ENCODE measurements at places on chromosomes 16 and 17.
A peak's percentile ranks its signal among the peaks of the same experiment; 100 is the strongest.

GRCh38 chr17:73342050-73342522 lies 30.3 kb upstream of the CDC42EP4 start:
- DNase-seq = no peak

DNA sequence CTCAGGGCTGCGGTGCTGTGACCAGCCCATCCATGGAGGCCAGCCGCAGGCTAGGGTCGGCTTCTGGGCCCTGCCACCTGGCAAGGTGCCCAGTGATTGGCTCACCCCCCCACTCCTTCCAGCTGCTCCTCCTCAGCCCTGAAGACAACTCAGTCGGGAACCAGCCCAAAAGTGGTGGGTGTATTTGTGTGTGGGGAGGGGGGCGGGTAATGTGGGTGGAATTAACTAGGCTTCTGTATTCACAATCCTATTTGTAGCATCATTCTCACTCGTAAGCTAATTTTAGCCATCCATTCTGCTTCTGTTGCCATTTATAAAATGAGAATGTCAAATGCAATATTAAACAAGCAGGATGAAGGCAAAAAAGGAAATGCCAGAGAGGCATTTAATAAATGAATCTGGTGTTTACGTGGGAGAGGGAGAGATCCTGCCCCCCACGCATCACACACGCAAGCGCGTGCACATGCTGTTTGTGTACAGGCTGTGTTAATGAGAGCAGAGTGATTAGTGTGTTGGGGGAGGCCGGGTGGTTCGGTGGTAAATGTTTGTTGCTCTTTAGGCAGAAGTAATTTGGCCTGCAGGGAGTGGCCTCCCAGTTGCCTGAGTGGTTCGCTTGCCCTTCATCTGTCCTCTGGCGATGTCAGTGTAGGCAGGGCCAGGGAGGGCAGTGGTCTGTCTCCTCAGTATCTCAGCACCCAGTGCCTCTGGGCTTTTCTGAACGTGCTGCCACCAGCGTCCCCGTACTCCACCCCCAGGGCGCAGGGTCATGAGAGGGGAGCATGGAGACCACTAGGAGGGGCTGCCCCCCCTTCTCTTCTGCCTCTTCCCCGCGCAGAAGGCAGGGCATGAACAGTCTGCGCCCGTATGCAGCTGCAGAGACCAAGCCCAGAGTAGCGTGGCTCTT lies 140.1 kb downstream of the CCDC182 start:
- DNase-seq = peak; percentile 41

DNA sequence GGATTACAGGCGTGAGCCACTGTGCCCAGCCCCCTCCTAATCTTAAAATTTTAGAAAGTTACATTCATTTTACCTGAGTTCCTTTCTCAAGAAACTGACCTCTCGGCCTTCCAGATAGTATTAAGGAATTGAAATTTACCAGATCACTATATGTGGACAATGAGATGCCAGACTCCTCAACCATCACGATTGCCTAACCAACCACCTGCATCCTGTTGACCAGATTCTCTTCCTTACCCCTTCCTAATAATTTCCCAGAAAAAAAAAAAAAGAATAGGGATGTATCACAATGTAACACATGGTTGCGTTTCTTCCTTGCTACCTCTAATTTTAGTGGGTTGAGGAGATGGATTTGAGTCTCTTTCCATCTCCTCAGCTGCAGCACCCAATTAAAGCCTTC lies 72.1 kb downstream of the BMERB1 start:
- DNase-seq = no peak

DNA sequence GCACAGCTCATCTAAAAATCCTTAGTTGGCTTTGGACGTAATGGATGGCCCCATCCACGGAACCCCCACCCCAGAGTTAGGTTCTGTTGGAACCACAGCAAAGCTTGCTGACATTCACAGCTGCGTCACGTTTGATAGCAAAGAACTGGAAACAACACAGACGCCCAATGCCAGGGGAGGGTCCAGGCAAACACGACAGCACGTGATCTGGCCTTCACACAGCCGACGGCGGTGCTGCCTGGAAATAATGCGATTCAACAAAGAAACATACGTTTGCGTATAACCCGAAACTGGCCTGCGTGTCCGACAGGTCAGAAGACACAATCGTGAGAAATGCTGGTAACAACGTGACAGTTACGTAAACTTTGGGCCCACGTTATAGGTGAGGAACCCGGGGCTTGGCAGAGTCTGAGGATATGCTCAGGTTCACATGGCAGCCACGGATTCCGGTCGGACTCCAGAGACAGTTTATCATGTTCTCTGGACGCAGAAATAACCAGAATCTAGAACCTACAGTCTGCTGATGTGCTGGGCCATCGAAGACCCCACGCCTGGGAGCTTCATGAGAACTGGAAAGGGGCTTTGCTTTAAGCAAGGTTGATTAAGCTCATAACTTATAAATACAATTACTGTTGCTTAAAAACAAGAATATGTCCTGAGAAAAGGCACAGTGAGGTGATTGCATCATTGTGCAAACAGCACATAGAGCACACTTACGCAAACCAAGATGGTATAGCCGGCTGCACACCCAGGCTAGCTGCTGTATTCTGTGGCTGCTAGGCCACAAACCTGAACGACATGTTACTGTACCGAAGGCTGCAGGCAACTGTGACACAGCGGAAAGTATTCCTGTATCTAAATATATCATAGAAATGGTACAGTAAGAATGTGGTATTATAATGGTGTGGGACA lies 70.4 kb downstream of the RPH3AL start:
- no peak for DNase-seq

- no peak for DNase-seq
Observed at GRCh38 chr17:66541461-66542128, 239.2 kb downstream of the PRKCA start.

- DNase-seq = no peak
Observed at GRCh38 chr16:12672986-12673385, 130.7 kb downstream of the CPPED1 start.

DNA sequence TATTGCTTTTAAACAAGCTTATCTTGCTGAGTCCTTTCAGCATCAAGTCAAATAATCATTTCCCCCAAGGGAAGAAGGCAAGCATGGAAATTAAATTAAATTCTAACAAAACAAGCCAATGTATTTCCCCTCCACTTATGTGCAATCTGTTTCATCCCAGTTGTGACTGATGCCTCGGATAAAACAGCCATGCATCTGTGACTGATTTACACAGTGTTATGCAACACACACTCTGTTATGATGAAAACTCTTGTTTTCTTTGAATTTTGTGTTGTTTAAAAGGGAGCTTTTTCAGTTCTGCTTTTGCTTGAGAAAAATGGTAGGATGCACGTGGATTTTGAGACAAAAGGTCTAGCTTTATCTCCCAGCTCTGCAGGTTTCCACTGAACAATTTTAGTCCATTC lies 32.6 kb downstream of the TMEM100 start:
- no peak for DNase-seq

DNA sequence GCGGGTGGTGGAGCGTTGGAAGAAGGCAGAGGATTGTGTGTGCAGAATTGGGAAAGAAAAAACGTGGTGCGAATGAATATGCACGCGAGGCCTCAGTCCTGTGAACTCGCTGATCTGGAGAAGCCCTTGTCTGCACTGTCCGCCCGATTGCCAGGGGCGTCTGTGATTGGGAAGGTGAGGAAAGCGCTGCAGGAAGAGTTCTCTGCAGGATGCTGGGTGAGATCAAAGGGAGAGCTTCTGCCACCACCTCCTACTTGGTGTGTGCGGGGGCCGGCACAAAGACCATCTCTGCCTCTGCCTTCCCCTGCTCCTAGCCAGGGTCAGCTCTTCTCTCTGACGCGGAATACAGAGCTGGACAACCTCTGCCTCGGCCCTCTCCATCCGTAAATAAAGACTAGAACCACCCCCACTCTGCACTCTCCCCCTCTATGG lies 841 bp upstream of the RAB5C start:
- no peak for DNase-seq

DNA sequence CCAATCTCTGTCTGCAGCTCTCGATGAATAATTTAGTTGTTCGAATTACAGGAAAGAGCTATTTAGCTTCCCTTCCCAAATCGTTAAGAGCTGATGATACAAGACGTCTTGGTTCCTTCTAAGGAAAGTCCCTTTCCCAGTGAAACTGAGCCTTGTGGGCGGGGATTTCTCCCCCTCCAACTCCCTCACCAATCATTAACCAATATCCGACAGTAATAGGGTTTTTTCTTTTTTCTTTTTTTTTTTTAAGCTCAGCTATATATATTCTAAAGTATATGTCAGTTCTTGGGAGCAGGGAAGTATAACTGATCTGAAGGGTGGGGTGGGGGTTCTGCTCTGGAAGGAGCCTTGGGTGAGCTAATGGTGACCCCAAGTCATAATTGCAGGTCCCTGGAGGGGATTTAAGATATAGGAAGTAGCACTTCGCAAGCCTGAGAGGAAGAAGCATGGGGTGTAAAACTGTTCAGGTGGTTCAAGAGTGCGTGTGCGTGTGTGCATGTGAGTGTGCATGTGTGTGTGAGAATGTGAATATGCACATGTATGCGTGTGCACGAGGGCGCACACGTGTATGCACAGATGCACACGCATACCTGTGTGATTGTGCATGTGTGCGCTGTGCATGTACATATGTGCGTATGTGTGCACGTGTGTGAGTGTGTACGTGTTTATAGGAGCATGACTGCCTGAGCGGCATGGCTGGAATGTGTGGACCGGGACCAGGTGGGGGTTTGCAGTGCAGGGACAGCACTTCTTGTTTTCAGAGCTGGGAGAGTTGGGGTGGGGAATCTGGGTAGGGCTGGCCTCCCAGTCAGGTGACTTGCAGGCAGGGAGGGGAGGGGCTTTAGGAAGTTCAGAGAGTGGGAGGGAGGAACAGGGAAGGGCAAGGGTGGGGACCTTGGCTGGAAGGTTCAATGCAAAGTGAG lies 42.7 kb downstream of the SOCS3 start:
- no peak for DNase-seq

- no peak for DNase-seq
Observed at GRCh38 chr16:85859818-85860125, 39.2 kb upstream of the IRF8 start.

- DNase-seq = no peak
Observed at GRCh38 chr16:411576-412265, 10.0 kb downstream of the DECR2 start.

DNA sequence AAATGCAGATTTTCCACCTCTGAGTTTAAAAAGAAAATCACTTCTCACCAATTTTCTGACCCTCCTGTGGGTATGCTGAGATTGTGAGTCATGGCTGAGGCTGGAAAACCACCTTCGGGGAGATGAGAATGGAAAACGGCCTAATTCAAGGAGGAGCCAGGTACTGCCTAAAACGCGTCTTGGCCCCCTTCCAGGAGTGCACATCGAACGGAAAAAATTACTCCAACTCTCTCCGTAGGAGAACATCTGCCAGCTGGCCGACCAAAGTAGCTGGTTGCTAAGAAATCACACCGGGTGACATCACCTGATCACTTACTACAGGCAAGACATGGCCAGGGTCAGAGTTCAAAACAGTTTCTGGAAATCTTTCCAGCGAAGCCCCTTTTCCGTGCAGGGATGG lies 107.6 kb downstream of the ZNF423 start:
- no peak for DNase-seq

- DNase-seq = no peak
Observed at GRCh38 chr17:2853283-2854142, 57.3 kb downstream of the RAP1GAP2 start.

GRCh38 chr16:72018470-72018869 lies 9.9 kb downstream of the DHODH start:
- no peak for DNase-seq

DNA sequence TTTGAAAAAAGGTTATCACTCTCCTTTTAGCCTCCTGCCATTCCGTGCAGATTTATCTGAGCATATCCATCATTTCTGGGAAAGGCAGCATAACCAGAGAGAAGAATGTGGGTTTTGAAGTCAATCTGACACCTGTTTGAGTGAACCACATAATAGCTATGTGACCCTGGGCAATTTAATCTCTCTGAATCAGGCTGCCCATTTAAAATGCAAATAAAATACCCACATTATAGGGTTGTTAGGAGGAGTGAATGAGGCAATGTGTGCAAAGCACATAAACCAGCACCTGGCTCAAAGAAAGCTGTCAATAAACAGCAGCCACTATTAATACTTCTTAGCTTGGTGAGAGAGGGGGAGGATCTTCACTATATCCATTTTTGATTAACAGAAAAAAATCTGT lies 88.0 kb downstream of the CACNG1 start:
- no peak for DNase-seq

DNA sequence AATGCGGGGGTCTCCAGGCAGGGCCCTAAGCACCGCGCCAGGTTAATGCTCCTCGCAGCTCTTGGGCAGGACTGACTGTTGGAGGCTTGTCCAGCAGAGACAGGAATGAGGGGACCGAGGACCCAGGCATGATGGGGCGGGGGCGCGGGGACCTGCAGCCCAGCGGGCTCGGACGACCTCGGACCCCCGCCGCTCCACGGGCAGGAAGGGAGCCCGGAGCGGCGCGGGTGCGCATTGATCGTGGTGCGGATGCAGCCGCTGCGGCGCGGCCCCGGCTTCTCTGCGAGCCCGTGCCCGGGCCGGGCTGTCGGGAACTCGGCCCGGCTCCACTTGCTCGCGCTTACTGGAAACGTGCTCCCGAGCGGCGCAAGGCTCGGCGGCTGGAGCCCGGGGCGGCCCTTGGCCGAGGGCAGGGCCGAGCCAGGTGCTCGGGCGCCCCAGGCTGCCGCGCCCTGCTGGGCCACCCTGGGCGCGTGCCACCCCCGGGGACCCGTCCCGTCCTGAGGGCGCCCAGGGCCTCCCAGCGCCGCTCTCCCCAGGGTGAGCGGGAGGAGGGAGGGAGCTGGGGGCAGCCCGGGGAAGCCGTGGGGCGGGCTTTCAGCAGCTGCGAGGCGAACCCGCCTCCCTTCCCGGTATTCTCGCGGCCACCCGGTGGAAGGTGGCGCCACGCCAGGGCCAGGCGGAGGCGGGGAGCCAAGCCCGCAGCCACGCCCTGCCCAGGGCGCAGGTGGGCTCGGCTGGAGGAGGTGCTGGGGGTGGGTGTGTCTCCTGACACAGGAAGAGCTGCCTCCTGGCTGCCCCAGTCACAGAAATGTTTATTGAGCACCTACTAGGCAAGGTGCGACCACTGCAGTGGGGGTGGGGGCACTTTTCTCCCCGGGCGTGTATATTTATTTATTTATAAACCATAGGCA lies 45.9 kb downstream of the SOCS3 start:
- peak; percentile 69 for DNase-seq

GRCh38 chr17:80339118-80339517 lies 75.8 kb upstream of the ENDOV start:
- DNase-seq = no peak

DNA sequence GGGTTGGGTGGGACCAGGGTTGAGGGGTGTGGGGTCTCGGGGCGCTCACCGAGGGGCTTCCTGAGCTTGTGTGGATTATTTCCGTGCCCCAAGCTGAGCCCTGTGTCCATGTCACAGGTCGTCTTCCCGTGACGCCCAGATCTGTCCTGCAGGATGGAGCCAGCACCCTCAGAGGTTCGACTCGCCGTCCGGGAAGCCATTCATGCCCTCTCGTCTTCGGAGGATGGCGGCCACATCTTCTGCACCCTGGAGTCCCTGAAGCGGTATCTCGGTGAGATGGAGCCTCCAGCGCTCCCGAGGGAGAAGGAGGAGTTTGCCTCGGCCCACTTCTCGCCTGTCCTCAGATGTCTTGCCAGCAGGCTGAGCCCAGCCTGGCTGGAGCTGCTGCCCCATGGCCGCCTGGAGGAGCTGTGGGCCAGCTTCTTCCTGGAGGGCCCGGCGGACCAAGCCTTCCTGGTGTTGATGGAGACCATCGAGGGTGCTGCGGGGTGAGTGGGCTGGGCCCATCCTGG lies 1.0 kb downstream of the TELO2 start:
- DNase-seq = no peak
